GM03348 (cell line): ENCODE measurements at places on chromosomes 2 and 18.

DNA sequence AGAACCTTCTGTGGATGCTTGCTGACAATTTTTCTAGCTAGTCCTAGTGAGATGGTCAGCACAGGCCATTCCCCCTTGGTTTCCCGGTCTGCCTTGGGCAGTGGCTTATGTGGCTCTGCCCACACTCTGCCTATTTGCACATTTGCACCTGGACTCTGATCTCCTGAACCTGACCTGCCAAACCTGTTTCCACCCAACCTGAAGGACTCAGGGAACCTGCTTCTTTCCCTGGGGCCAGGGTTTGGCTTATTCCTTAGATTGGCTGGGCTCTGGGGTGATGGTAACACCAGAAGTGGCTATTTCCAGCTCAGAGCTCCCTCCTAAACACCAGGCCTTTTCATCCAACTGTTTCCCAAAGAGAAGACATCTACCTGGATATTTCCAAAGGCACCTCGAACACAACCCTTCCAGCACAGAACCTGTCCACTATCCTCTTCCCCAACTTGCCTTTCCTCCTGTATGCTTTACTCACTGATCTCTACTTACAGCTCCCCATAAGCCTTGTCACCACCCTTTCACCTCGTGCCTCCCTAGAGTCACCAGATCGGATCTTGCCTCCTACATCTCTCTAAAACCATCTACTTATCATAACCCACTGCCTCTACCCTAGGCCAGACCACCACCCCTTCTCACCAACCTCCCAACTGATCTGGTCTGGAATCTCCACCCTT is 5.8 kb upstream of the MTA3 start:
- no peak for DNase-seq

- DNase-seq: no peak
Measured at GRCh38 chr2:107730898-107731297, 95.8 kb upstream of the RGPD4 start.

GRCh38 chr2:190679813-190680591 is 31.1 kb downstream of the NAB1 start:
- no peak for DNase-seq

DNA sequence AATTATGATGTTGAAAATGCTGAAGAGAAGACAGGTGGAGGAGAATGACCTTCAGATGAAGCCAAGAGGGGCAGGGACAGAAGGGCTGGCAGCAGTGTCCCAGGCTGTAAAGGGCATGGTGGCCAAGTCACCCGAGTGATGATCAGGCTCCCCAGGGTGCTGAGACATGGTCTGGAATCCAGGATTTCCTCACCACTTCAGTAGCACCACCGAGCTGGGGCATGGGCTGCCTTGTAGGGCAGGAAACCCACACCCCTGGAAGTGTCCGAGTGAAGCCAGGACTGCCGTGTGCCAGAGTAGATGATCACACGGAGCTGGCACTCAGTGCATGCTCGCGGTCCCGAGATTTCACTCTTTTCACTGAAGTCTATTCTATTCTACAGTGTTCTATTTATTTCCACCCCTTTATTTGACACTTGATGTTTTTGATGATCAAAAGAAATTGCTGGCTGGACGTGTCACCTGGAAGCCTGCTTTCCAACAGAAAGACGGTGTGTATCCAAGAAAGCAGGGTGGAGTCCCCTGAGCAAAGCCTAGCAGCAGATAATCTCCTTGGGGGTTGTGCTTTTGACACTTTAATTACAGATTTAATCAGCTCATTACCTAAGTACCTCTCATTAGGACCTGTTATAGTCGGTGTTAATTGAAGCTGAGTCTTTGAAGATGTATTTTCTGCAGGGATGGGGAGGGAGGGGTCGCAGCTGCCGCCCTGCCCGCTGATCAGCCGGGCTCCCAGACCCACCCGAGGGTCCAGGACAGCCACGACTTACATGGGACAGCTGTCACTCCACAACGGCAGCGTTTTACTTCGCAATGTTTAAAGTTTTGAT is 92.3 kb downstream of the SEPTIN10 start:
- no peak for DNase-seq

DNA sequence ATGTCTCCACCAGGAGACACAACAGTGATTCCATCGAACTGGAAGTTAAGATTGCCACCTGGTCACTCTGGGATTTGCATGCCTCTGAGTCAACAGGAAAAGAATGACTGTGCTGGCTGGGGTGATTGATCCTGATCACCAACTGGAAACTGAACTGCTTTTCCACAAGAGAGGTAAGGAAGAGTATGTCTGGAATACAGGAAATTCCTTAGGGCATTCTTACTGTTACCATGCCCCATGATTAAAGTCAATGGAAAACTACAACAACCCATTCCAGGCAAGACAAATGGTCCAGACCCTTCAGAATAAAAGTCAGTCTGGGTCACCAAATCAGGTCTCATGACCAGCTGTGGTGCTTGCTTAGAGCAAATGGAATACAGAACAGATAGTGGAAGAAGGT is 12.0 kb upstream of the DDX1 start:
- peak; percentile 10 for DNase-seq

GRCh38 chr18:45317948-45318640 is 297.2 kb upstream of the SLC14A2 start:
- DNase-seq: no peak

- no peak for DNase-seq
Measured at GRCh38 chr2:104866883-104867812, 13.2 kb downstream of the POU3F3 start.

- no peak for DNase-seq
Measured at GRCh38 chr2:47127862-47128543, 27.1 kb downstream of the STPG4 start.

DNA sequence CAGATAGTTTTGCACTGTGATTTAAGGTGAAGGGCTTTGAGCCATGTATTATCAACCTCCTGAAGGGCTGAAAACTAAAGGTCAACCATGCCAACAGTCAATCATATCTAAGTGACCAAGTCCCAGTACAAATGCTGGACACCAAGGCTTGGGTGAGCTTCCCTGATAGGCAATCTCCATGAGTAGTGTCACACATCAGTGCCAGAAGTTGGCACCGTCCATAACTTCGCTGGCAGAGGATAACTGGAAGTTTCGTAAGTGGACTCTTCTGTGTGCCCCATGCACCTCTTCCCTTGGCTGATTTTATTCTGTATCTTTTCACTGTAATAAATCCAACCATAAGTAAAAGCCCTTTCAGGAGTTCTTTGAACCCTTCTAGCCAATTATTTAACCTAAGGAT is 13.2 kb downstream of the REV1 start:
- no peak for DNase-seq
